Naive B cell (primary cell): ENCODE measurements at places on chromosomes 7 and 10. TPM values are rescaled to one million over a fixed set of nuclear protein-coding genes. Genes with fewer than 3 reads are reported as not detected.
A peak's percentile ranks its signal among the peaks of the same experiment; 100 is the strongest.

Gene IFIT1B
- not detected for polyA plus RNA-seq

Gene VIM
- 136 TPM for polyA plus RNA-seq

Gene CYP26C1
- polyA plus RNA-seq, result not detected

Gene RPEL1
- polyA plus RNA-seq, result not detected

DNA sequence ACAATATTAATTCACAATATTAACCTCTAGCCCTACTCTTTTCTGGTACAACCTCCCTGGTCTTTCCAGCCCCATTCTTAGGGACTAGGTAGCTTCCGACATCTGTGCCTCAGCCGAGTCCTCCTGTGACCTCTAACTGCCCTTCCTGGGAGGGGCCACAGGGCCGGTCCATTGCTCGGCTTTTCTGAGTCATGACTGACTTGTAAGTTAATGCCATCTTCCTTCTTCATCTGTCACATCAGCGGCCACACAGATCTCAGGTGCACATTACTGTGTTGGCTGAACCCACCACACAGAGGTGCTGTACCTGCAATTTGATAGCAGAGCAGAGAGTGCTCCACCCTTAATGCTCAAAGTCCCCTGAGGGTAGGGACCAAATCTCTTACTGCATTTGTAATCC, 4.1 kb upstream of the CPA4 start:
- no peak for DNase-seq

DNA sequence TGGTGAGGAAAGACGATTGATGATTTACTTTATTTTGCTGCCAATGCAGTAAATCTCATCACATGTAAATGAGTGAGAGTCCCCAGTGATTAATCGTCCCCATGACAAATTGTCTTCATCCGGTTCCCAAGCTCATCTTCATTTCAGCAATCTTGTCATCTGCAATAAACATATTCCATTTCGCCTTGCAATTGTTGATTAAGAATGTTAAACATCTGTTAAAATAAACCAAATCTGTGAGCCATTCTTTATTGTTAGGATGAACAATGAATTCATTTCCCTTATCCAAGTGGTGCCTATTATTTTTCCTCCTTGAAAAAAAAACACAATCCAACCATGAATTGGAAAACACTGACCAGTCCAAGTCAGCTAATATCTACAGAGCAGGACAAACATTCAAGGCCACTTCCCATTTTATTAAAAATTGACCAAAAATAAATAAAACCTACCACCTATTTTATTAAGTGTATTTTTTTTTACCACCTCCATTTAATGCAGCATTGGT, 36.5 kb downstream of the NPS start:
- no peak for DNase-seq

DNA sequence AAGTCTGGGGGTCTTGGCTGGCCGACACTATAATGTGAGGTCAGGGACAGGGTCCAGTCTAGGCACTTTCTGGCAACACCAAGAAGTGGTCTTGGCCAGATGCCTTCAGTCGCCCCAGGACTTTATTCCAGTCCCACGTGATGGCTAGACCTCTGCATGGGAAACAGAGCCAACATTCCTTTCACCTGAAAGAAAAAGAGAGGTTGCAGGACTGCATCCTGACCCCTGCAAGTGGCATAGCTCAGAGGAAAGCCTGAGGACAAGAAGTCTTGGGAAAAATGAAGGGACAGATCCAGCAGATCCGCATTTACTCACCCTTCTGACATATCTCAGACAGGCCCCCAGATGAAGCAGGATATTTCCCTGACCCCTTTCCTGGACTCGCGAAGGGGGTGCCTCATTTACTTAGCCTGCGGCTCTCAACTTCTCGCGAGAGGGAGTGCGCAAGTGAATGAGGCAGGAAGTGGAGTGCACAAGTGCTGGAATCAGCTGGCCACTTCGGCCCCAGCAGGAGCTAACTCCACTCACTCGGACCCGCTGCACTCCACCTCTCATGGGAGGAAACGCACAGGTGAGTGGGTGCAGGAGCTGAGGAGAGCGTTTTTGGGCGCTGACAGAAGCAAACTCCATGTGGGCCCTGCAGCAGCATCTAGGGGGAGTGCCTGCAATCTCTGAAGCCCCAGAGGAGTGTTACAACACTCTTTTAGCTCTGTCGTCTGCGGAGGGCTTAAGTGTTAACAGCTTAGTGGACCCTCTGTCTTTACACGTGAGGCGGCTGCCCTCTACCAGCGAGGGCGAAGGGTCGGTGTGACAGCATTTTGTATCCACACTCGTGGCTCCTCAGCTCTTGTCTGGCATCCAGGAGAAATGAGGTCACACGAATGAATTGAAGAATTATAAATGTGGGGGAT, 916.2 kb upstream of the GHITM start:
- no peak for DNase-seq

- DNase-seq, result no peak
These were observed 1191.1 kb downstream of the SORCS1 start for GRCh38 chr10:105973360-105973759.

DNA sequence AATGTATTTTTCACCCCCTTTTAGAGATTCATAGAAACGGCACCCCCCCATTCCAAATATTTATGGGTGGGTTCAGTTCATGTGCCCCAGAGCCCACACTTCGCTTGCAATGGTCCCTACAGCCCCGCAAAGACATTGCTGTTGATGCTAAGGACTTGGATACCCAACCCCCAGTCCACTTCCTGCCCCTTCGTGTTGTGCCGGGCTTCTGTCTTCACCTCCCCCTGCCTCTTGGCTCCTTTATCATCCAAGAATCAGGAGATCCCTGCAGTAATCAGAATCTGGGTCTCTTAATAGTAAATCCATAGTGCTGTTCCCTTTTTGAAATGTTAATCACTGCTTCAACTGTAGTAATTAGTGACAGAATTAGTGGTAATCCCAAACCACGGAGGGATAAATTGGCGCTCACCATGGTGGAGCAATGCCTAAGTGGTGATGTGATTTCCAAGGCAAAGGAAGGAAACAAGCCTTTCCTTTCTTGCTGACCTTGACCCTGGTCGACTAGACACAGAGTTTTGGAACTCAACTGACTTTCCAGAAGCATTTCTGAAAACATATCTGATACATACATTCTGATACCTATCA, 67.7 kb downstream of the HK1 start:
- no peak for DNase-seq

- no peak for DNase-seq
These were observed 248.1 kb upstream of the LRRN3 start for GRCh38 chr7:110842796-110843195.

- no peak for DNase-seq
These were observed 113.8 kb downstream of the DYNC2I1 start for GRCh38 chr7:158970132-158970531.

DNA sequence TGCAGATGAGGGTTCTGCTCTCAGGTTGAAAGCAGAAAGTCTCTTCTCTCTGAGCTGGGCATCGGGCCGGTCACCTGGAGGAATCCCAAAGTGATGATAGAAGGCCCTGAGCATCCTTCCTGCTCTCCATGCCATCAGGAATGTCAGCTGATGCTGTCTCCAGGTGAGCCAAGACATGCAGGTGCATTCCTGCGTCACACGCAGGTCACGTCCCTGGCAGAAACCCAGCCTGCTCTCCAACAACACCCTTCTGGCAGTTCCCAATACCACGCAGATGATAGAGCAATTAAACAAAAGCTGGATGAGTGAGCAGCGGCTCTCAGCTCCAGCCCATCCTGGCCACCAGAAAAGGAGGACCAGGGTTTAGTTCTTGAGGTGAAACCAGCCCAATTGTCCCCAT, 6.9 kb upstream of the WIPI2 start:
- no peak for DNase-seq

DNA sequence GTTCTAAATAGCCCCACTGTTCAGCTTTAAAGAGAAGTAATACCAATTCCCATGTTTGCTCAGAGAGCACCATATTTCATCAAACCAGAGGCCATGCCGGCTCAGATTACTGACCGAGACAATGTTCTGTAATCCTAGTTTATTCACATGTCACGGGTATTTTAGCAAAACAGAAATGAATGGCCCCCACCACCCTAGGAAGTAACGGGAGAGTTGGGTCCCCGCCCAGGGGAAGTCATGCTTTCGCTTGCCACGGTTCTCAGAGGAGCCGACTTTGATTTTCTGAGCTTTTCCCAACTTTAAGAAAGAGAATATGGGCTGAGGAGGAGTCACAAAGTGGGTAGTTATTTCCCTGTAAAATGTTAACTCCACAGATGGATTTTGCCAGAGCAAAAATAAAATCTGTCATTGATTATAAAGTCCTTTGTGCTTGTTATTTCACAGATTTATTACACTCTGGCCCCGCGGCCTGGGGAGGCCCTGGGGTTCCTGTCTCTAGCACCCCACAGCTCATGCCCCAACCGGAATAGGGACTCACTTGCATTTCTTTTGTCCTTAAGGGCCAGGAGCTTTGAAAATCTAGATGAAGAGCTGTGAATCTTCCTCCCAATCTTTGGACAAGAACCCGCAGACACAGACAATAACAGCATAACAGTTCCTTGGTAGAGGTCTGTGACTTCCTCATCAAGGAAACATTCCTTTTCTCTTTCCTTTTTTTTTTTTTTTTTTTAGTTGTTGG, 3.7 kb upstream of the GDF10 start:
- no peak for DNase-seq

DNA sequence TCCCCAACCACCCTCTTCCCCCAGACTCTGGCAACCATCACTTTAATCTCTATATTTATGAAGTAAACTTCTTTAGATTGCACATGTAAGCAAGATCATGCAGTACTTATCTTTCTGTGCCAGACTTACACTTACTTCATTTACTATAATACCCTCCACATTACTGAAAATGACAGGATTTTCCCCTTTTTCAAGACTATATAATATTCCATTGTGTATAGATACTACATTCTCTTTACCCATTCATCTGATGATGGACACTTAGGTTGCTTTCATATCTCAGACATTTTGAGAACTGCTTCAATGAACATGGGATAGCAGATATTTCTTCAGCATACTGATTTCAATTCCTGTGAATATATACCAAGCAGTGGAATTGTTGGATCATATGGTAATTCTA, 4.4 kb downstream of the DOCK4 start:
- DNase-seq, result no peak

DNA sequence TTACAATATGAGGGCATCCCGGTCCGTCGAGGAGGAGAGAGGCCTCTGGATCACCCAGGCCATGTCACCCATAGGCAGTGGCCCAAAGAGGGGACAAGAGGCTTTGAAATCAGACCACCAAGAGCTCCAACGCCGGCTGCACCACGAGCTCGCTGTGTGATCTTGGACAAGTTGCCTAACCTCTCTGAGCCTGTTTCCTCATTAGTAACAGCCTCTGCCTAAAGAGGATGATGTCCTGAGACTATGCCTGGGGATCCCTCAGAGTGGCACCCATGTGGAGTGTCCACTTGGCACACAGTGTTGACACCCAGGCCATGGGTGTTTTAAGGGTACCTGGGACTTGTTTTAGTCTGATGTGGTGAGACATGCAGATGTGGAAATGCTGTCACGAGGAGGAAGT, 50.8 kb downstream of the MICALL2 start:
- DNase-seq, result no peak

DNA sequence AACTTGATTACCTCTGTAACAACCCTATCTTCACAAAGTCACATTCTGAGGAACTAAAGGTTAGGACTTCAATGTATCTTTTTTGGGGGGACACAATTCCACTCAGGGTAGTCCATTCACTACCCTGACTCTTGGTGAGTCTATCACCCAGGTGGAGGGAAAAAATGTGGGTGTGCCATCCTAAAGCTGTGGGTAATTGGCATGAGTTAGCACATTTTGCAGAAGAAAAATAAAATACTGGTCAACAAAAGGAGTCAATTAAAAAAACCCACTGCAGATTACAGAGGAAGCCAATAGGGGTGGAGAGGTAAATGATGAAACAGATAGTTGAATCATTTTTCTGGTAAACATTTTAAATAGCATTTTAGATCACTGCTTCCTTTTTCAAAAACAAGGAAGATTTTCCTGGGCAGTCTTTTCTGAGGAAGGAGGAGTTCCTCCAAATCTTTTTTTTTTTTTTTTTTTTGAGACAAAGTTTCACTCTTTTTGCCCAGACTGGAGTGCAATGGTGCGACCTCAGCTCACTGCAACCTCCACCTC, 5.1 kb upstream of the BLVRA start:
- DNase-seq, result no peak

DNA sequence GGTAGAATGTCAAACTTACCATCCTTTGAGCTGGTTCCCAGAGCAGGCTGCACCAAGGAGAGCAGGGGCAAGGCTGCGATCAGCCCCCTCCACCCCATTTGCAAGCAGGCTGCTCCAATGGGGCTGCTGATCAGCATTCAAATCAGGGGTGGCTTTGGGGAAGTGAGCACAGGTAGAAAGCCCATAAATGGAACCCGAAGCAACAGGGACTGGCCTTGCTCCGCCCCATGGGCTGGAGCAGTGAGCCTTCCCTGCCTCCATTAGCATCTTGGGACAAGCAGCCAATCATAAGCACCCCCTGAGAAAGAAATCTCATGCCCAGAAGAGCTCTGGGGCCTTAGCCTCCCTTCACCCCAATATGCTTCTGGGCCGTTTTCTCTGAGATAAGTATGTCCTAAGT, 4.0 kb upstream of the PKD1L1 start:
- no peak for DNase-seq

DNA sequence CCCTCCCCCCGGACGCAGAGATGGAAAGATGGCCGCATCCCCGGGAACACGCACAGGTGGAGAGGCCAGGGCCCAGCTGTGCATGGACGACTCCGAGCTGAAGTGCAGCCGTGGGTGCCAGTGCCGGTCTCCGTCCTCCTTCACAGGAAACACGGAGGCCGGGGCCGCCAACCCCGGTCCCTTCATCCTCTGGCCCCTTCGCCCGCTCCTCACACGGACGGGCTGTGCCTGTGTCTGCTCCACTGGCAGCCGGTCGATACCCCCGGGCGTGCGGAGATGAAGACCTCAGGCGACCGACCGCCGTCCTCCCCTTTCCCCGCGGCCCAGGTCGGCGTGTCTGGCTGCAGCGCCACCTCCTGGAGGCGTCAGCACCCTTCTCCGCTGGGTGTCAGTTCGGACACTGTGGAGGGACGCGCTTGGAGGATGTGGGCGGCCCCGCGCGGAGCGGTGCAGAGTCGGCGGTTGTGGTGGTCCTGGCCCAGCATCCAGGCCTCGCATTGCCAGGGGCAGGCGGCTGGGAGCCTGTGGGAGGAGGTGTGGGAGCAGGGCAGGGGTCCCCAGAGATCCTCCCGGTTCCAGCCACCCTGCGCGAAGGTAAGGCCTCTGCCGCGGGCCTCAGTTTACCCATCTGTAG, 9.9 kb downstream of the ZNF511 start:
- DNase-seq, result peak; percentile 52

GRCh38 chr10:50275650-50276235, 24.4 kb upstream of the ASAH2 start:
- DNase-seq, result peak; percentile 25

DNA sequence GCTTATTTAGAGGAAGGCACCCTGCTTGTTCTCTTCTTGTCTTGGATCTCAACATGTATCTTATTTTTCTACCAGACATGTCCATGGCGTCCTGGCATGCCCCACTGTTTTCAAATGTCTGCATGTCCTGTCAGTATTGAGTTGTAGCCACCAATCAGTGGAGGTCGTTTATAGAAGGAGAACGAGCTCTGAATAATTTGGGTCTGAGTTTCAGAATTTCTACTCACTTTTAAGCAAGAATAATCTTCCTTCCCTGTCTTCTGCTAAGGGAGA, 2.9 kb upstream of the HOXA13 start:
- no peak for DNase-seq

GRCh38 chr7:1096156-1097119, 8.5 kb downstream of the GPER1 start:
- DNase-seq, result no peak

GRCh38 chr10:34835908-34836508, 20.9 kb upstream of the PARD3 start:
- no peak for DNase-seq
